ENCODE measurements at places on chromosomes 11 and 22. TPM values are rescaled to one million over a fixed set of nuclear protein-coding genes. Genes with fewer than 3 reads are reported as not detected.
A peak's percentile ranks its signal among the peaks of the same experiment; 100 is the strongest.

- no peak for DNase-seq
Measured at GRCh38 chr22:27270818-27271510, 530.6 kb downstream of the MN1 start.

- DNase-seq, result no peak
Measured at GRCh38 chr11:126318574-126319373, 14.9 kb downstream of the DCPS start.

GRCh38 chr11:70080763-70081162 lies 2.6 kb downstream of the ANO1 start:
- DNase-seq, result no peak

DNA sequence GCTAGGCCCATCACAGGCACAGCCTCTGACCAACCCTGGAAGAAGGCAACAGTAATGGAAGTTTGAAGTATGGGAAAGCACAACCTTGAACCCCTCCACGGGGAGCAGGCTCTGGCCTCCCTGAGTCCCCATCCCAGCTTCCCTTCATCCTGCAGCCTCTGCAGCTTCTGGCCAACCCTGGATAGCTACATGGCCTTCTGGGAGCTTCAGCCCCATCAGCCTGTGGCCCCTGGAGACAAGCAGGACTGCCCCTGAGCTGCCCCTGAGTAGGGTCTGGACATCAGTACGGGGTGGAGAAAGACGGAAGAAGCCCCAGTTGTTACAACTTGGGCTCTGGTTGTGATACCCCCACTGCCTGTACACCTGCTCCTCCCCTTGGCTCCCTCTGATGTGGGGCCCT lies 113.8 kb upstream of the CD82 start:
- DNase-seq, result no peak

DNA sequence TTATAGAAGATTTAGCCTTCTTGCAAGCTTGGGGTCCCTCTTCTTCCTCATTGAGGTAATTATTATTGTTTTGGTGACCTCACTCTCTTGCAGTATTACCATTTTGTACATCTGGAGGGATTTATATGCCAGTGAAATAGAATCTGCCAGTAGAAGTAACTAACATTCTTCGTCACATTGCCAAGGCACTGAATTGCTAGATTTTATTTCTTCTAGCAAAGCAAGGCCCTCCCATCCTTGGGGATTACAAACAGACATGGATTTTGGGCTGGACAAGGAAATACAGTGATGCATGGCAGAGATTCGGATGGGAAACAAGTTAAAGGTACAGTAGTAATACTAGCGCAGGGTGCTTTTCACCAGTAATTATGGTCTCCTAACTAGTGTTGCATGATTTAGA lies 7.8 kb downstream of the ADAMTS15 start:
- DNase-seq, result no peak

- DNase-seq, result no peak
Measured at GRCh38 chr11:122512688-122513087, 142.8 kb upstream of the UBASH3B start.

GRCh38 chr22:40818747-40819598 lies at the start of gene SLC25A17:
Gene SLC25A17, minus strand, starts transcription at chr22:40819346. Its CDS starts 98 bp downstream, at chr22:40819248.
- DNase-seq, result peak; percentile 81

The DCUN1D5 gene
- 28.5 TPM for total RNA-seq

DNA sequence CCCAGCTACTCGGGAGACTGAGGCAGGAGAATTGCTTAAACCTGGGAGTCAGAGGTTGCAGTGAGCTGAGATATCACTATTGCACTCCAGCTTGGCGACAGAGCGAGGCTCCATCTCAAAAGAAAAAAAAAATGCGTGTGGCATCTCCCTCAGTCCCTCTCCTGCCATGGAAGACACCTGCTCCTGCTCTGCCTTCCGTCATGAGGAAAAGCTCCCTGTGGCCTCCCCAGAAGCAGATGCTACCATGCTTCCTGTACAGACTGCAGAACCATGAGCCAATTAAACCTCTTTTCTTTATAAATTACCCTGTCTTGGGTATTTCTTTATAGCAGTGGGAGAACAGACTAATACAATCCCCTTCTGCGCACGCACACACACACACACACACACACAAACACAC lies 249.4 kb downstream of the MN1 start:
- DNase-seq, result no peak

DNA sequence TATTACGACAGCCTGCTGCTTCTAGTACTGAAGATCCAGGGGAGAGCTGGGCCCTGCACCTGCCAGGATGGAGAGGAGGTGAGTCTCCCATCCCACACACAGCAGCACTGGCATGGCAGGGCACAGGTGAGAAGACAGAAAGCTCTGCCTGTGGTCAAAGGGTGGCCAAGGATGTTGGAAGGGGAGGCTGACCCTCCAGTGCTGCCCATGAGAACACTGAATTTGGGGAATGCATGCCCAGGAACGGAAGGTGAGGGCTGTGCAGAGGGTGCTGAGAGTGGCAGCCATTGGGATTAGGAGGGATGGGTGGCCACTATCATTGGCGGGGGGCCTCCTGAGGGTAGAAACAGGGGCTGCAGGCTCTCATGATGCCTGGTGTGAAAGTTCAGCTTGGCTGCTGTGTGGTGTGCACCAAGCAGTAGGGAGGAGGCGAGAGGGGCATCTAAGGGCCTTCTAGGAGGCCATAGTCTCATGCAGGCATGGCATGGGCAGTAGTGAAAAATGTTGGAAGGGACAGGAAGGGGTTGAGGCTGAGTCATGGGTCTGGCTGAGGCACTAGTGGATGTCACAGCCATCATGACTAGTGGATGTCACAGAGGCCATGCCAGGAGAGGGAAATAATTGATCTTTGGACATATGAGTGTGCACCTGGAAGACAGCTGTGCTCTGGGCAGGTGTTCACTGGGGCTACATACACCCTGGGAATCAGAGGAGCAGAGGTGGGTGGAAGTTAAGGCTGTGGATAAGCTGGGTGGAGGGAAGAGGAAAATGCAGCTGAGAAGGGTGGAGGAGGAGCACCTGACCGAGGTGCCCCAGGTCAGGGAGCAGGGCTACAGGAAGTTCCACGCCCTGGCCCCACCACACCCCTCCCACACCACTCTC lies 2.5 kb upstream of the LRRC74B start:
- DNase-seq, result no peak

DNA sequence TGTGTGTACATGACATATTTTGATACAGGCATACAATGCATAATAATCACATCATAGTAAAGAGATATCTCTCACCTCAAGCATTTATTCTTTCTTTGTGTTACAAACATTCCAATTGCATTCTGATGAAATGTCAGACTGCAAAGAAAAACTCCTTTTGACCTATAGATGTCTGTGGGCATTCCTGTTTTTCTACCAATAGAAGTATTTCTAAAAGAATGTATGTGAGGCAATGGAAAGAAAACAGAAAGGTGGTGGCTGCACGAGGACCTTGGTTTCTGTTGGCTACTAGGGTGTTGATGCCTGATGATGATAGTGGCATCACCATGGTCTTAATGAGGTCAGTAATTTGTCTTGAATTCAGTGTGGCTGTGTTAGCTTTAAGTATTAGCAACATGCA lies 137.0 kb upstream of the ANO3 start:
- DNase-seq, result no peak

GRCh38 chr11:21543901-21544300 lies 649.0 kb upstream of the ANO5 start:
- no peak for DNase-seq

- no peak for DNase-seq
Measured at GRCh38 chr11:112404112-112404511, 143.5 kb upstream of the PLET1 start.

The CELF1 gene
- 162 TPM for total RNA-seq

The SYT9 gene
- total RNA-seq, result 0.21 TPM

The OTOG gene
- total RNA-seq, result 0.13 TPM

DNA sequence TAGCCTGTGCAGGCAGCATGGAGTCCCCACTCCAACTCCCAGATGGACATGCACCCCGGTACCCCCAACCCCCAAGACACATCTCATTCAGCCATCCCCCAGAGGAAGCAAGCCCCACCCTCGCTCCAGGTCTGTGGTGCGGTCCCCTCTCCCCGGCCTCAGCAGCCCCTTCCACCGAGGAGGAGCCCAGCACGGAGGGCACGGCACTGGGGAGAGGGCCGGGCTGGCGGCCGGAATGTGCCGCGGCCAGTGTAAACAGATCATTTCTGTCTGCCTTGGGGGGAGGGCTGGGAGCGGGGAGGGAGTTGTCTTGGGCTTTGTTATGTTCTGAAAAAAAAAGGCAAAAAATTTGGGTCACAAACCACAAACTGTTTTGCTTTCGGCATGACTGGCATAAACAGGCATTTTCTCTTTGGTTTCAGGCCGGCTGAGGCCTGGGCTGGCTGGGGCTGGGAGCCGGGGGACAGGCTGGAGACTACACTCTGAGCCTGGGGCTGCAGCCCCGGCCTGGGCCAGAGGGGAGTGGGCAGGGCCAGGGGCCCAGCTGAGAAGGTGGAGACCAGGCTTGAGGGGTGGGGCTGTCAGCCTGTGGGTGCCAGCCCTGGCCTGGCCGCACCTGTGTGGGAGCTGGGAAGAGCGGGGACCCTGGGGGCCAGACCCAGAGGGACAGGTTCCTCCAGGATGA lies 16.8 kb downstream of the IGF2 start:
- no peak for DNase-seq
